ENCODE measurements at places on chromosomes 1 and 21.

- peak; percentile 56 for DNase-seq
These were observed 7.7 kb downstream of the ENSA start for GRCh38 chr1:150621497-150622302.

DNA sequence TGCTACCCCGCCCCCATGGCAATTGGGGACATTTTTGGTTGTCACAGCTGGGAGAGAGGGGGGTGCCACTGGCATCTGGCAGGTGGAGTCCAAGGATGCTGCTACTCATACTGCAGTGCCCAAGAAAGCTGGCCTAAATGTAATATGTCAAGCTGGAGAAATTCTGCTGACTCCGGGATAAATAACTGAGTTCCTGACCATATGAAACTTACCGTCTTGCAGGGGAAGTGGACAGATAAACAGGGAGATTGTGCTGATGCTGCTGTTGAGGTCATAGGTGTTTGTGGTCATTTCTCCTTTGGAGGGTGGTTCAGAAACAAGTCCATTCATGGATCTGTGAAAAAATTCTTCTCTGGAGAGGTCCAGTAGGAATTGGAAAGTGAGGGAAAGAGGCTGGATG is 54.4 kb downstream of the KAZN start:
- no peak for DNase-seq

DNA sequence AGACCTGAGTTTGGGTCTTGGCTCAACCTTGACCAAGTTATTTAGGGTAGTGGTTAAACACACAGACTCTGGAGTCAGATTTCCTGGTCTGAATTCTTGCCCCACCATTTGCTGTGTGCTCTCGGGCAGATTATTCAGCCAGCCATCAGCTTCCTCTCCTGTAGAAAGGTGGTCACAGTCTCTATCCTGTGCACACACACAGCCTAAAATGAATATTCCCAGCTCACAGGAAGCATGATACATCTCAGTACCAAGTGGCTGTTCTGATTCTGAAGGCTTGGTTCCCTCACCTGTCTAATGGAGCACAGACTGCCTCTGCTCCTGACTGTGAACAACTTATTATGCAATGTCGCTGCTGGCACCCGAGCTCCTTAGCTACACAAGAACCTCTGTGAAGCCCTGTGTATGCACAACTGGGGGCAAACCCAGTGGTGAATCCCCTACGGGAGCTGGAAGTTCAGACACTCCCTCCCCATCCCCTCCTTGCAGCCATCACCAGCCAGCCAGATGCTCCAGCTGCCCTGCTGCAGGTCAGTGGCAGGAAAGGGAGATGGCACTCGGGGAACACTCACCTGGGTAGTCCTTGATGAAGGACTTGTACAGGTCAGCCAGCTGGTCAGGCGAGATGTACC is 13.7 kb downstream of the ENO1 start:
- no peak for DNase-seq

DNA sequence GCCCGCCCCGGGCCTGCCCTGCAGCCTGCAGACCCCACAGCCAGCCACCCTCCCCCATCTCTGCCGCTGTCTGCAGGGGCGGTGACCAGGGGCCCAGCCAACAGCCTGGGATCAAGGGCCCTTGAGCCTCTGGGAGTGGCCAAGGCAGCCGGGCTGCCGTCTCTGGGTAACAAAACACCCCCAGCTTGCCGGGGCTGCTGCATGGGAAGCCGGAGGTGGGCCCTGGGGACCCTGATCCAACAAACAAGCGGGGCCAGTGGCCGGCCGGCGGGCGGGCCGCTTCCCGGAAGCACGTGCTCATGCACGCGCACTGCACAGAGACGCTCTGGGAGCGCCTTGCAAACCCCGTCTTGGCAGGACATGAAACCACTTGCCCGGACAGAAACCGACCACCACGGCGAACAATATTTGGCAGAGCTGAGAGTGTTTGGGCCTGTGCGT is 13.2 kb downstream of the MEGF6 start:
- DNase-seq = no peak

- peak; percentile 26 for DNase-seq
These were observed 115.1 kb downstream of the HIVEP3 start for GRCh38 chr1:41803656-41804055.

GRCh38 chr21:29033871-29034270 is 9.4 kb downstream of the USP16 start:
- peak; percentile 1 for DNase-seq

DNA sequence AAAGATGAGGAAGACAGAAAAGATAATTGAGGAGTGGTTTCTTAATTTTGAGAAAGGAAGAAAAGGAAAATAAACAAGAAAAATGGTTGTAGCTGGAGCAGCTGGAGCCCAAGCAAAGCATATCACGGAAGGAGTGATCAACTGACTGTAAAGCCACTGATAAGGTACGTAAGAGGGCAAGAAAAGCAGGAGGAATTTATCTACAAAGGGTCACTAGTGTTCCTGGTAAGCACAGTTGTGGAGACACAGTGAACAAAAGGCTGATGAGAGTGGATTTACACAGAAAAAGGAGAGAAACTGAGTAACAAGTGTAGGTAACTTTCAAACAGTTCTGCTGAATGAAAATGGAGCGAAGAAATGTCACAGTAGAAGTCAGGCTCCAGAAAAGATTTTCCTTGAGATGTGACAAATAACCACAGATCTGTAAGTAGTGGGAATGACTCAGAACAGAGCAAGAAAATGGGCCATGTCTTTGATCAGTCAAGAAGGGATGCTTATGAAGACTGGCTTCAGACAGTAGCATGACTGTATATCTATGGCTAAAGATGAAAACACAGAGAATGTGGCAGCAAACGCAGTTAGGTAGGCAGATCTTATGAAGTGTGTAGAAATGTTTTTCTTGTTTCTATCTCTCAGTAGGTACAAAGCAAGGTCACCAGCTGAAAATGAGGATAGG is 45.6 kb upstream of the RBM34 start:
- peak; percentile 29 for DNase-seq

DNA sequence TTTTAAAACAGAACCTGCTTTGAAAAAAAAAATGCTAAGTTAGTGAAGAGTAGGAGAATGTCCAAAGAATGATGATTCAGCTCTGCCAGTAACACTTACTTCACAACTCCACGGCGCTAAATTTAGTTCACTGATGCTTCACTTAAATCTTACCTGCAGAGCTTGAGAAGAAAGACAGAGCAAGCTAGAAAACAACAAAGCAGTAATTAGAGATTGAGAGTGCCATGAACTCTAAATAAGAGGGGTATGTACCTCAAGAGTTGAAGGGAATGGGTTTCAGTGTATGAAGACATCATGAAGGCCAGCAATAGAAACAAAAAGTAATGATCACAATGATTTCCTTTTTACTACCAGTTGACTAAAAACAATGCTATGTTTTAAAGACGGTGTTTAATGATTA is 32.8 kb downstream of the EPRS1 start:
- no peak for DNase-seq

DNA sequence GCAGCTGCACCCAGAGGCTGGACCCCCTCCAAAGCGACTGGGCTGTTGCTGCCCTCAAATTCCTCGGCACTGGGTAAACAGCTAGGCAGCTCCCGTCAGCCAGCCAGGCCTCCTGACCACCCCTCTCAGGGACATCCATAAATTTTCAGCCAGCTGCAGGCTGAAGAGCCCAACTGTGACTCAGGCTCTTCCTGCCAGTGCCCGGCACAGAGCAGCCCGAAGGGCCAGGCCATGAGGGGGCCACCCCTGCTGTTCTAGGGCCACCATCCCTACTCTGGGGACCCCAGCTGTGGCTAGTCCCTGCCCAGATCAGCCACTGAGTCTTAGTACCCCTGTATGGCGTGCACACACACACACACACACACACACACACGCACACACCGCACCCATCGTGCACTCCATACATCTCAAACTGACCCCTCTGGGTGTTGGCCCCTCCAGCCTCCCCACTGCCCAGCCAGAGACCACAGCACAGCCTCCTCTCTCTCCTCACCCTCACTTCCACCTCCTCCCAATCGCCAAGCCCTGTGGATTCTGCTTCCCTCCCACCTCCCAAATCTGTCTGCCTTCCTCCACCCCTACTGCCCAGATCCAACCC is 6.2 kb upstream of the LAPTM5 start:
- DNase-seq = peak; percentile 92

DNA sequence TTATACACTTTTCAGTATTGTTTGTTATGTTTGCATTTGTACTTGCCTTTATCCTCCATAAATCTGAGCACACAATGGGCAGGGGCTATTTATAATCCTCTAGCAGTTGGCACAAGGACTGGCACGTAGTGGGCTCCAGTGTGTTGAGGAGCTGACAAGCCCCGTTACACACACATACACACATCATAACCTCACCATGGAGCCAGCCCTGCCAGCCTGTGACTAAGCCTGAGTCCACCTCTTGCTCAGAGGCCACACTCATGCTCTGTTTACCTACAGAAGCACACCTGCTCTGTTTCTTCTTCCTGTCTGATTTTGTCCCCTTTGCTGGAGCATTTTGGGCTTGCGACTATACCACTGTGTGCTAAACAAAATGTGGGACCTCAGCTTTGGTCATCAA is 64.5 kb upstream of the SPATA6 start:
- no peak for DNase-seq

- DNase-seq = no peak
These were observed 82.5 kb downstream of the ST3GAL3 start for GRCh38 chr1:43789604-43790550.

DNA sequence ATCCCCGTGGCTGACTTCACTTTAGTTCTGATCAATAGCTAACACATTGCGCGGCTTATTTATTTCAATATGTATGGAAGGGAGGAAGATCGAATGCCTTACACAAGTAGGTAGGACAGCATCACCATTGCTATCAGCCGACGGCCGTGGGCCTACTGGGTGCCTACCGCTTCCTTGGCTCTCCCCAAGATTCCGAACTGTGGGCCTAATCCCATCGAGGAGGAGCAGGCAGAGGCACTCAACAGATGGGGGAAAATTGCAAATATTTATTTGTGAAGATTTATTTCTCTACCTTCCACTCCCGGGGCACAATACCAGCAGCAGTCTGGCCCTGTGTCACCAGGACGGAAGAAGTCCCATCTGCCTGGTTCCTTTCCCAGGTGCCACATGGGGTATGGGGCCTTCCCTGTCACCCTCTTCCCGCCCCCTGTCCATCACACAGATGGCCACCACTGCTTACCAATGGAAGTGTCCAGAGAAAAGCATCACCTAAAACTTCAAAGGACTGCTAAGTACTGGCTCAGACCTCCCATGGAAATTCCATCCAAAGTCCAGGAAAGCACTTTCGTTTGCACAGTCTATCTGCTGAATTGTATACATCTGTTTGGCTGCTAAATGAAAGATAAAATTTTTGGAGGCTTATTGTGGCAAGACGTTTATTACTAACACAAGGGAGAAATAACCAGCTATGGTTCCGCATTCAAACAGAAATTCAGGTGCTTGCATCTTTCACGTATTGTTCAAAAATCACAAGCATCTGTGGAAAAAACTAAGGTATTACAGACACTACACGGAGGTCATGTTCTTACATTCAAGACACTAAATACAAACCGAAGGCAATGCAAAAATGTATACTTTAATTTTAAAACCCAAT is 11.8 kb downstream of the AGT start:
- no peak for DNase-seq

- DNase-seq = no peak
These were observed 4.6 kb downstream of the NBL1 start for GRCh38 chr1:19648689-19649088.

DNA sequence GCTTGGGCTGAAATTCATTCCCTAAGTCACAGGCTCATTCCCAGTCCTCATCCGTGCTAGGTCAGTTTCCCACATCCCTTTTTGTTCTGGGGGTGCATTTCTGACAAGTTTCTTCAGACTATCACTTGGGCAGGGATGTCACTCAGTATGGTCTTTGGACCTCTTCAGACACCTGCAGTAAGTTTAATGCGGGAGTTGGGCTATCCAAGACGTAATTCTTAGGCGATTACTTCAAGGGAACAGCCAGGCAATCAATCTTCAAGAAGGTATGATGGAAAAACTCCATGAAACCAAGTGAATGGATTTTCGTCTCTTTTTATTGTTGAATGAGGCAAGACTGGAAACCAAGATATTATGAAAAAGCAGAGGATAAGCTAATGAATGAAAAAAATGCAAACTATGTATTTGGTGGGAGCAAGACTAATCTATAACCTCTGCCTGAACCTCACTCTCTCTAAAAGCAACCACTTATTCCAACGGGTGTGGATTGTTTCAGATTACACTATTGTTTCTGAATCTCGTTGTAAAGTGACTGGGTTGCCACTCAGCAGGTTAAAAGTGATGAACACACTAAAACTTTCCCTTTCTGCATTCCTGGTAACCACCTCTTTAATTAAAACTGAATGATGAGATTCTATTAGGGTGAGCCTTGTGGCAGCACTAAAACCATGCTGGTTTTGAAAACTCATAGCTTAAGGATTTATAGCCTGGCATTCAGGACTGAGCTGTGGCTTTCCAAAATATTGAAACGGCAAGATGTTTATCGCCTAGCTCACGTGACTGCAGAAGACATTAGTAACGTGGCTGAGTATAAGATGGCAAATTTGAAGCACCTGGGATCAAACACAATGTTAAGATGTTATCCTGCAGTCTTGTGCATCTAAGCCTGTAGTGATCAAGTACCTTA is 1.1 kb downstream of the RASAL2 start:
- DNase-seq = peak; percentile 43

DNA sequence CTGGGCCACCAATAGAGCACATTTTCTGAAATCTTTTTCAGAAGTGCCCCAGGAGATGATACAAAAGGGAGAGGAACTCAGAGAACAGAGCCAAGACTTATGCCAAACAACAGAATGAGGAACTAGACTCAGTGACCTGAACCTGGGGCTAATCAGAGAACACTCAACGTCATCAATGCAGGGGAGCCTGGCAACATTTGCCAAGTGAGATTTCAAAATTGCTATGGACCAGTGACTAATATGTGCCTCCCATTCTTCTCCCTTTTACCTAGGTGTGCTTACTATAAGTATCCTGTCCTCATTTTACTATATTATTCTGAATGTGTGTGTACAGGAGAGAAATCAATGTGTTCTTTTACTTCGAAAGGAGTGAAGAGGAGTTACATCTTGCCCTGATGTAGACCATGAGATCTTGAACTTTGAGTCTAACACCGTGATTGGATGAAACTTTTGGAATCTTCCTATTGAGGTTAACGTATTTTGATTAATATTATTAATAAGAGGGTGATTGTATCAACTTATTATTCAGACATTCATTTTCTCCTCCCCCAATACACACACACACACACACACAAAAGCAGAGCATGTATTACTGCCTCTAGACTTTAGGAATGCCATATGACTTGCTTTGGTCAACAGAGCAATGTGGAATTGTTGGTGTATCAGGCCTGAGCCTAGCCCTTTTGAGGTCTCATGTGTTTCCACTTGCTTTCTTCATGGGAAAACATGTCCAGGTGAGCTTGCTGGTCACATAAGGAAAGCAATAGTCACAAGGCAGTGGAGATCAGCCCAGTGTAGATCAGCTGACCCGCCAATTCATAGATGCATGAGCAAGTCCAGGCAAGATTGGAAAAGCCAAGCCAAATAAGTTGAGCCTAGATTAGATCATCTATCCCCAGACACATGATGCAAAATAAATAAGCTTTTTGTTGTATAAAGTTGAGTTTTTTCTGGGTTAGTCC is 80.3 kb upstream of the ETS2 start:
- no peak for DNase-seq

- no peak for DNase-seq
These were observed 5.7 kb downstream of the BCL2L15 start for GRCh38 chr1:113881661-113882060.

- DNase-seq = no peak
These were observed 4.4 kb downstream of the CLDN19 start for GRCh38 chr1:42735477-42736105.
